Large intestine (tissue), 12 donors: ENCODE measurements at places on chromosomes 3 and 15. TPM values are rescaled to one million over a fixed set of nuclear protein-coding genes. Genes with fewer than 3 reads are reported as not detected.

GRCh38 chr3:166451997-166452396 is 614.8 kb upstream of the BCHE start:
- no peaks in the 10 kb centered on the region for H3K36me3 ChIP-seq
- no peak overlapping the region for H3K27ac ChIP-seq
- H3K27me3 ChIP-seq: no peaks in the 10 kb centered on the region
- DNase-seq: no peak
- no peaks in the 10 kb centered on the region for H3K4me1 ChIP-seq

Gene ACOX2
- 96.9 TPM for polyA plus RNA-seq

DNA sequence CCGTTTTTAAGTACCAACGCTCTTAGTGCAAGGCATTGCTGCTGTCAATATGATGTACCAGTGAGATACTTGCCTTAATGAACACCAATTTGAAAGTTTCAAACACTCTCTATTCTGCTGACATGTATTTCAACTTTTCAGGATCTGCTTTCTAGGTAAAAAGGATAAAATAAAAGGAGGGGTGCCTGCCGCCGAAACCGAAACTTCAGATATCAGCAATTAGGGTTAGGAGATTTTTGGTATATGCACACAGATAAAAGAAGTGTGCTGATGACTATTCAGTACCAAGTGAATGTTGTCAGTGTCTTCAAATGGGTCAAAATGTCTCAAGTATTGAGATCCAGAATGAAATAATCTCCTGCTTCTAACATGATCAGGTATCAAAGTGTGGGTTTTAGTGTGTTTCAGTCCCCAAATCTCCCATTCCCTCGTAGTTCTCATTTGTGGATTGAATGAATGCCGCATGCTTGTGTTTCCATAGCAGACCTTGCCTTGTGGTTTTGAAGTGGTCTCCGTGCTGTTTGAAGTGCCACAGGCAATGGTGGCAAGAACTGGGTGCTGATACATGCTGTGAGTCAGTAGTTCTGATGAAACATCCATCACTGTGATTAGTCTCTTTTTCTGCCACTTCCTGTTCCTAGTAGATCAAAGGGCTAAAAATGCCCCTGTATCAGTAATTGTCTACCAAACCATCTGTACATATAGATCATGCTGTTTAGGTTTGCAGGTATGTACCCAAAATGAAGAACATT is 22.5 kb downstream of the CHST14 start:
- H3K27ac ChIP-seq: no peak overlapping the region
- H3K4me1 ChIP-seq: no peaks in the 10 kb centered on the region
- peaks cover 2% of the 10 kb centered on the region for H3K27me3 ChIP-seq
- DNase-seq: no peak
- H3K4me3 ChIP-seq: no peak overlapping the region
- H3K36me3 ChIP-seq: no peaks in the 10 kb centered on the region

GRCh38 chr3:161014843-161015749 is 90.1 kb downstream of the B3GALNT1 start:
- H3K27me3 ChIP-seq: no peaks in the 10 kb centered on the region
- H3K36me3 ChIP-seq: no peaks in the 10 kb centered on the region
- H3K4me1 ChIP-seq: no peaks in the 10 kb centered on the region
- no peak overlapping the region for H3K27ac ChIP-seq

GRCh38 chr15:22815766-22816165 is 22.7 kb upstream of the NIPA2 start:
- H3K36me3 ChIP-seq: peaks cover 8% of the 10 kb centered on the region
- no peak overlapping the region for H3K4me3 ChIP-seq
- no peak for DNase-seq
- H3K4me1 ChIP-seq: no peaks in the 10 kb centered on the region

DNA sequence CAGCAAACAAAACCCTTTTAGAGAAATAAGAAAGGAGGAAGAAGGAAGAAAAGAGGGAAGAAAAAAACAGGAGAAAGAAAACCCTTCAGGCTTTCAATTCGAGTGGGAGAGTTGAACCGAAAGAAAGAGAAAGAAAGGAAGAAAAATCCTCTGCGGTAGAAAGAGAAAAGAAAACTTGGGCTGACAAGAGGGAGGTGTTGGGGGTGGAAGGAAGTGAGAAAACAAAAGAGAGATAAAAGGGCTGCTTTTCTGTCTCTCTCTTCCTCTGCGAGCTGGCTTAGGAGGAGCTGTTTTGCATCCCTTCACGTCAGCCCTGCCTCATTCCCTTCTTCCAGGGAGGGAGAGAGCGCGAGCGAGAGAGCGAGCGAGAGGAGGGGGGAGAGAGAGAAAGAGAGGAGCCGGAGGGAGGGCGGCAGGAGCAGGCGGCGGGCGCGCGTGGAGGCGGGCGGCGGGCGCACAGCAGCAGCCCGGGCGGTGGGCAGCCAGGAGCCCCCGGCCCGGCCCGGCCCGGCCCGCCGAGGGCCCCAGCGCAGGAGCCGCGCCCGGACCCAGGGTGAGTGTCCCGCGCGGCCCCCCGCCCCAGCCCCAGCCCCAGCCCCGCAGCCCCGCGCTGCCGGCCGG is at the start of gene ZNF710:
Gene ZNF710 (plus strand): TSS at position 263 of the 621 bp plus-strand sequence. CDS start 65,814 bp downstream, outside the sequence.
- H3K27me3 ChIP-seq: no peaks in the 10 kb centered on the region
- DNase-seq: peak; percentile 66
- peaks cover 46% of the 10 kb centered on the region for H3K4me1 ChIP-seq
- peak within 1 kb of the TSS; percentile 79 for H3K4me3 ChIP-seq
- H3K27ac ChIP-seq: peak within 1 kb of the TSS; percentile 90

- DNase-seq: peak; percentile 58
- no peaks in the 10 kb centered on the region for H3K27me3 ChIP-seq
- H3K36me3 ChIP-seq: no peaks in the 10 kb centered on the region
- no peaks in the 10 kb centered on the region for H3K4me1 ChIP-seq
- H3K4me3 ChIP-seq: no peak overlapping the region
Observed at GRCh38 chr3:69410301-69410700, 24.4 kb upstream of the FRMD4B start.

GRCh38 chr3:188497021-188497420 is 343.1 kb downstream of the LPP start:
- no peak overlapping the region for H3K27ac ChIP-seq
- no peaks in the 10 kb centered on the region for H3K27me3 ChIP-seq
- no peaks in the 10 kb centered on the region for H3K4me1 ChIP-seq
- no peak overlapping the region for H3K4me3 ChIP-seq
- H3K36me3 ChIP-seq: peaks cover 2% of the 10 kb centered on the region

Gene SCAP
- 64.4 TPM for polyA plus RNA-seq

GRCh38 chr3:44842376-44842775 is 19.3 kb upstream of the TMEM42 start:
- H3K4me3 ChIP-seq: no peak overlapping the region
- H3K27ac ChIP-seq: no peak overlapping the region
- DNase-seq: no peak

Gene ACAN
- polyA plus RNA-seq: 0.16 TPM

- no peaks in the 10 kb centered on the region for H3K27me3 ChIP-seq
- DNase-seq: peak; percentile 79
- no peak overlapping the region for H3K27ac ChIP-seq
- no peaks in the 10 kb centered on the region for H3K36me3 ChIP-seq
- H3K4me1 ChIP-seq: peaks cover 2% of the 10 kb centered on the region
Observed at GRCh38 chr3:21621181-21621651, 129.8 kb downstream of the ZNF385D start.

- no peak overlapping the region for H3K4me3 ChIP-seq
- no peak for DNase-seq
- H3K36me3 ChIP-seq: peaks cover 51% of the 10 kb centered on the region
- H3K27me3 ChIP-seq: no peaks in the 10 kb centered on the region
- peaks cover 12% of the 10 kb centered on the region for H3K4me1 ChIP-seq
Observed at GRCh38 chr3:52233108-52233591, 5.8 kb downstream of the TWF2 start.

Gene PRR23A
- not detected for polyA plus RNA-seq

Gene UBA5
- polyA plus RNA-seq: 65.6 TPM

- DNase-seq: peak; percentile 95
- peaks cover 44% of the 10 kb centered on the region for H3K4me1 ChIP-seq
- H3K4me3 ChIP-seq: peak within 1 kb of the TSS; percentile 71
- H3K27ac ChIP-seq: peak within 1 kb of the TSS; percentile 97
- H3K36me3 ChIP-seq: peaks cover 11% of the 10 kb centered on the region
- no peaks in the 10 kb centered on the region for H3K27me3 ChIP-seq
Observed at GRCh38 chr15:68204776-68205557, at the start of gene CALML4. CALML4 (minus strand) TSS chr15:68205332; CDS start chr15:68205247, 85 bp downstream.

- no peaks in the 10 kb centered on the region for H3K36me3 ChIP-seq
- peak; percentile 11 for DNase-seq
- no peak overlapping the region for H3K4me3 ChIP-seq
- H3K27me3 ChIP-seq: no peaks in the 10 kb centered on the region
Observed at GRCh38 chr15:100383302-100384107, 41.7 kb upstream of the ADAMTS17 start.

DNA sequence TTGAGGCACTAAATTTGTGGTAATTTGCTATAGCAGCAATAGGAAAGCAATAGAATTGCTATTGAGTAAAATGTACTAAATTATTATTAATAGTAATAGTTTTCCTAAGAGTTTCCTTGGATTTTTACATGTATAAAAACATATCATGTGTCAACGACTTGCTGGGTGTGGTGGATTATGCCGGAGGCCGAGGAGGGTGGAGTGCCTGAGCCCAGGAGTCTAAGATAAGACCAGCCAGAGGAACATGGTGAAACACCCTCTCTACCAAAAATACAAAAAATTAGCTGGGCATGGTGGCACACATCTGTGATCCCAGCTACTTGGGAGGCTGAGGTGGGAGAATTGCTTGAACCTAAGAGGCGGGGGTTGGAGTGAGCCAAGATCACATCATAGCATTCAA is 749.9 kb downstream of the TBL1XR1 start:
- no peaks in the 10 kb centered on the region for H3K4me1 ChIP-seq
- no peaks in the 10 kb centered on the region for H3K27me3 ChIP-seq
- H3K36me3 ChIP-seq: no peaks in the 10 kb centered on the region
- no peak overlapping the region for H3K4me3 ChIP-seq
- H3K27ac ChIP-seq: no peak overlapping the region
- DNase-seq: no peak

DNA sequence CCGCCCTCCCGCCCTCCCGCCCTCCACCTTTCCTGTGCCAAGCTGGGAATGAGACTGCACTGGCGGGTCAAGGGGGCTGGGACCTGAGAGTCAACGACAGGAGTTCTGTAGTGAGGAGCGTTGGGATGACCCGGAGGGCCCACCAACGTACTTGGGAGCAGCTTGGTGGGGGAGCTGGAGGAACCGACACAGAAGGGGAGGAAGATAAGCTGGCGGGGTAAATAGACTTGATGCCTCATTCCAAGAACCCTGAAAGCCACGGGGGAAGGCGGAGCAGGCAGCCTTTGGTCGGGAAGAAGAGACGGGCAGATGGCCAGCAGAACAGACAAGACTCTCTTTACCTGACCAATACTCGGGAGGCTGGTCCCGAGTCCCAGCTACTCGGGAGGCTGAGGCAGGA is 277 bp downstream of the FMN1 start:
- no peaks in the 10 kb centered on the region for H3K36me3 ChIP-seq
- peaks cover 20% of the 10 kb centered on the region for H3K27me3 ChIP-seq
- DNase-seq: no peak
- H3K4me1 ChIP-seq: peaks cover 5% of the 10 kb centered on the region

- DNase-seq: no peak
- no peaks in the 10 kb centered on the region for H3K27me3 ChIP-seq
- no peaks in the 10 kb centered on the region for H3K36me3 ChIP-seq
- H3K27ac ChIP-seq: no peak overlapping the region
Observed at GRCh38 chr15:26066896-26067295, 203.8 kb upstream of the ATP10A start.

Gene SCN5A
- polyA plus RNA-seq: 3.5 TPM
